ENCODE measurements at places on chromosomes 3 and 15.

GRCh38 chr15:77430213-77430612 lies 9.5 kb downstream of the HMG20A start:
- DNase-seq, result no peak

- no peak for DNase-seq
Measured at GRCh38 chr3:71450162-71450561, 133.4 kb downstream of the FOXP1 start.

- DNase-seq, result no peak
Measured at GRCh38 chr3:183875411-183875810, 9.3 kb downstream of the PARL start.

DNA sequence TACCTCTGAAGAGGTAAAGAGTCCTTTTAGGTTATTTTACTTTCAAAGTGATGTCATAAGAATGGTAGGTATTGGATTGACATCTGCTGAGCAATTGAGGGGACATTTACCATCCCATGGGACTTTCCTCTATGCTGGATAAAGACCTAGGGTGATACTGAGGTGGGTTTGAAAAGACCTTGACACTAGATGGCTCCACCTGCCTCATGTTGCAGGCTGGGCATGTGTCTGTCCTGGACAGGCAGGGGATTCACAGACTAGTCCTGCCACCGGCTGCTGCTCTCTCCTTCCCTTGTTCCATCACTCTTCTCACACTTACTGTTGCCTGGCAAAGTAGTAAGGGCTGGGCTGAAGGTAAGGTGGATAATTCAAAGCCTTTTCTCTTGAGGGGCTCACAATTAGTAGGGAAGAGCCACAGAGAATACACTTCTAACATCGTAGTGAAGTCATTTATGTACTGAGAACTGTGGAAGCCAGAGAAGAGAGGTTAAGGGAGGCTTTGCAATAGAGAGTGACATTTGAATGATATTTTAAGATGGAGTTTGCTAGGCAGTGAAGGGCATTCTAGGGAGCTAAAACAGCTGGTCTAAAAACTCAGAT lies 27.7 kb downstream of the TRAK1 start:
- no peak for DNase-seq

DNA sequence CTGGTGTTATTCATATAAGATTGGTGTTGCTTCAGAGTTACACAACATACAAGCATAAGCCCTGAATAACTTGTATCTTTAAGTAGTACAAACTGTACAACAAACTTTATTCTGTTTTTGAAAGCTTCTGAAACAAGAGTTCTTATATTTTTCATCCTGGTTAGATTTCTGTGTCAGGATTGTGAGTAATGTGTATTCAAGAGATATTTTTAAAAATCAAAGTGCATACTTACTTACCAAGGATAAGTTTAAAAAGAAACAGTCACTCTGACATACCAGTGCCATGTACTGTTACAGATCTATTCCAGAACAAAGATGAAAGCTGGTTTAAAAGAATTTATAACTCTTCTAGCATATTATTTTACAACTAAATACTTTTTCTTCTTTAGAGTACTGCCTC lies 755.1 kb downstream of the ZPLD1 start:
- DNase-seq, result no peak

DNA sequence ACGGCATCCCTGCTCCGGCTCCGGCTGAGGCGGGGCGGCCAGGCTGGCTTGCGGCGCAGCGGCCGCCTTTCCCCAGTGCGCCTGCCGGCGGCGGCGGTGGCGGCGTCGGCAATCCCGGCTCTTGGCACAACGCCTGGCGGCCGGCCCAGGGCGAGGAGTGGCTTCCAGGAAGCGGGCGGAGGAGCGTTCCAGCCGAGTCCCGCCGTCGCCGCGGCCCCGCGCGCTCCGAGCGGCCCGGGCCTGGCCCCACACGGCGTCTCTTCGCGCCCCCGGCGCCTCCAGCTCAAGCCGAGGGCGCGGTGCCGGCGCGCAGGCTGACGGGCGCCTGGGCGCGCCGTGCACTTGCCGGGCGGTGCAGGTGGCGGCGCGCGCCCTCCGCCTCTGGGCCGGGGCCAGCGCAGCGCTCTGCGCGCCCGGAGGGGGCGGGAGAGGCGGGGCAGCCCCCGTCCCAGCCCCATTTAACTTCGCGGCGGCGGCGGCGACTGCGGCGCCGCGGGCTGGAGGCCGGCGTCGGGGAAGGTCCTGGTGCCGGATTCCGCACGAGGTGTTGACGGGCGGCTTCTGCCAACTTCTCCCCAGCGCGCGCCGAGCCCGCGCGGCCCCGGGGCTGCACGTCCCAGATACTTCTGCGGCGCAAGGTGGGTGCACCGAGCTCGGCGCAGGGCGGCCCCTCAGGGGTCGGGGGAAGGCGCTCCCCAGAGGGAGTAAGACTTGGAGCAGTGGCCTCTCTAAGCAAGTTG lies at the start of gene ADAMTSL3:
Gene ADAMTSL3 (plus strand): TSS at position 485 of the 740 bp plus-strand sequence. CDS start 1,639 bp downstream, outside the sequence.
- DNase-seq, result no peak

DNA sequence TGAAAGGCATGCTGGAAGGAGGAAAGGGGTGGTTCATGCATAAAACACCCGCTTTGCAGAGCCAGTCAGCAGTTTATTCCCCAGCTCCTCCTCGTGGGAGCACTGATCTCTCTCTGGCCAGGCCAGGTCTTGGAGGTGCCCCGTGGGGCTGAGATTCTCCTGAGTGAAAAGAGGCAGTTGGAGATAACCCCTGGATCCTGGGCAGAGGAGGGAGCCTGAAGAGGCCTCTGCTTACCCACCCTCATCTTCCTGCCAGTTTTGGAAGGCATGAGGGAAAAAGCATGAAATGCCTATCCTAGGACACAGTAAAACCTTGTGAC lies 108.3 kb downstream of the SEMA5B start:
- no peak for DNase-seq

DNA sequence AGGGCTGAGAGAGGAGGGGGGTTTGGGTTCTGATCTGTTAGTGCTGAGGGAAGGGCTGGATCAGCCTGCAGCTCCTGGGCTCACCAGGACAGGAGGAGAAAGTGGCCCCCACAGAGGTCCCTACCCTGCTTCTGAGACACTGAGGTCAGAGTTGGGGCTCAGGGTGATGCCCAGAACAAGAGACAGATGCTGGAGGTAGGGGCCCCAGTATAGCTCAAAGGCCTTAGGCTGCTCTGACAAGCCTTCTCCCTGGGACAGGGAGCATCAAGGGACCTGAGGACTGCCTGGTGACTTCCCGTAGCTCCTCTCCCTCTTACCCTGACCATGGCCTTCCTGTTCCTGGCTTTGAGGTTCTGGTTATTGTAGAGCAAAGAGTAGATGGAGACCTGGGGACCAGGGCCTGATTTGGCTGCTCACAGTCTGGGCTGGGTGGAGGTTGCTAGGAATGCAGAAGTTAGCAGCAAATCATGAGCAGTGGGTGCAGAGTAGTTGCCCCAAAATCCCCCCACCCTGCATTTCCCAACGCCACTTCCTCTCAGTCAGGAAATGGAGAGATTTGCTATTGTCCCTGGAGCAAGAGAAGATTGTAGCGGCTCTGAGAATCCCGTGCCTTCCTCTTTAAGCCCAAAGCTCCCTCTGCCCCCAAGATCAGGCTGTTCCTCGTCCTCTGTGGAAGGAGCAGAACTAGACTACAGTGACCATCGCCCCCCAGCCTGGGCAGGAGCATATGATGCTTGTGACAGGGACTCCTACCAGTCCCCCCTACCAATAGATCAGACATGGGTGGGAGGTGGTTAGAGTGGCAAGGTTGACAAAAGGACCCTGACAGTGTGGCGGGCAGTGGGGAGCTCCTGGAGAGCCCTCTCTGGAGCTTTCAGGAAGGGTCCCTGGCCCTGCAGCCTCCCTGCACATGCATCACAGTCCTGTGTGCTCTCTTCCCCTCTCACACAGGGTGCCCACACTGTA lies 47.4 kb upstream of the SEC22A start:
- no peak for DNase-seq

DNA sequence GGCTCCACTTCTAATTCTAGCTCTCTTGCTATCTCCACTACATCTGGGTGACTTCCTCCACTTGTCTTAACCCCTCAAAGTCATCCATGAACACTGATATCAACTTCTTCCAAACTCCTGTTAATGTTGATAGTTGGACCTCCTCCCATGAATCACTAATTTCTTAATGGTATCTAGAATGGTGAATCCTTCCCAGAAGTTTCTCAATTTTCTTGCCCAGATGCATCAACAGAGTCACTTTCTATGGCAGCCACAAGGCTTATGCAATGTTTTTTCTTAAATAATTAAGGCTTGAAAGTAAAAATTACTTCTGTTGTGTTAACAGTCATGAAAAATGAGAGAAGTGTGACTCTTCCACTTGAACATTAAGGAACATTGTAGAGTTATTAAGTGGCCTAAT lies 164.3 kb downstream of the PCCB start:
- no peak for DNase-seq

DNA sequence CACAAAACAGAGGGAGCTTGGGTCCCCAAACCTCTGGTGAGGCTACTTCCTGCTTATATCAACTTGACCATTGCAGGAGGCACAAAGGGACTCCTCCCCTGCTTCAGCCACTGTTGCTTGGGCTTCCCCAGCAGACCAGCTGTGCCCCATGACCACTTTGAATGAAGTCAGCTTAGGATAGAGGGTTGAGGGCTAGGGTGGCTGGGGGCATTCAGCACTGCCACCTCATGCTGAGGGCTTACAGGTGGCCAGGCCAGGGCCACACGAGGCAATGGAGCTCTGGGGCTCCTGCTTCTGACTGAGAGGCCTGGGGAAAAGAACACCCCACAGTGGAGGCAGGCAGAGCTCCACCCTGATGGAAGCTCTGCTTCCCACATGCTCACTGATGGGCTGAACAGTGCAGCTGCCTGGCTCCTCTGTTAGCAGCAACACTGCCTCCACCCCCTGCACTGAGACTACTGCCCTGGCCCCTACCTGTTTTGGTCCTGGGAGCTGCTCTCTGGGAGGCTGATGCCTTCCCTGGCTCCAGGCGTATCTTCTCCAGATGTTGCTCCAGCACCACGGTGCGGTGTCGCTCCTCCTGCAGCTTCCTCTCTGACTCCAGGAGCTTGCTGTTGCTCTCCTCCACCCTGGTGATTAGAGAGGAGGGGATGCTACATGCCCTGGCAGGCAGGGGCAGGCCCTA lies 10.2 kb upstream of the HHATL start:
- no peak for DNase-seq

GRCh38 chr3:179265092-179265491 lies 14.2 kb upstream of the KCNMB3 start:
- no peak for DNase-seq

DNA sequence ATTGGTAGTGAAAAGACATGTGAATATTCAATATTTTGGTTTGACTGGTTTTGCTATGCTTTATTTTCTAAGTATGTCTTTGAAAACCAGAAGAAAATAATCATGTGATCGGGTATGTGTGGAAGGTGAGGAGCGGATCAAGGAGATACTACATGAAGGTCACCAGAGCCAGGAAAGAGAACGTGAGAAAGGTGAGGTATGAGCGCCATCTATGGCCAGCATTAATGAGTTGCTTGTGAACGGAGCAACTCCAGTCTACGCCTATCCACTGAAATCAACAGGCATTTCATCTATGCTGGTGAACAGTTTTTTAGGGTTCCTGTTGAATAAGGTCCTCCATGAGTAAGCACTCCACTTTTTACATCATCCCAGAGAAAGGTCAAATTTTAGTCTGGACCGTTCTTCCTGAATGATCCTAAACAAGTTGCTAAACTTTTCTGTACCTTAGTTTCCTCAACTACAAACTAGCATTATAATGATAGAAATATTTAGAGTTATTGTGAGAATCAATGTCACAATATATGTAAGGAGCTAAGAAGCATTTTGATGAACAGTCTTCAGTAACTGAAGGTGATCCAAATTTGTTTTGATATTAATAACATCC lies 1435.2 kb upstream of the CADM2 start:
- peak; percentile 7 for DNase-seq

- no peak for DNase-seq
Measured at GRCh38 chr3:37558580-37558979, 303.1 kb upstream of the CTDSPL start.

GRCh38 chr3:184766555-184767261 lies 45.3 kb upstream of the VPS8 start:
- DNase-seq, result no peak

GRCh38 chr3:64104006-64104405 lies 80.7 kb upstream of the PSMD6 start:
- no peak for DNase-seq

DNA sequence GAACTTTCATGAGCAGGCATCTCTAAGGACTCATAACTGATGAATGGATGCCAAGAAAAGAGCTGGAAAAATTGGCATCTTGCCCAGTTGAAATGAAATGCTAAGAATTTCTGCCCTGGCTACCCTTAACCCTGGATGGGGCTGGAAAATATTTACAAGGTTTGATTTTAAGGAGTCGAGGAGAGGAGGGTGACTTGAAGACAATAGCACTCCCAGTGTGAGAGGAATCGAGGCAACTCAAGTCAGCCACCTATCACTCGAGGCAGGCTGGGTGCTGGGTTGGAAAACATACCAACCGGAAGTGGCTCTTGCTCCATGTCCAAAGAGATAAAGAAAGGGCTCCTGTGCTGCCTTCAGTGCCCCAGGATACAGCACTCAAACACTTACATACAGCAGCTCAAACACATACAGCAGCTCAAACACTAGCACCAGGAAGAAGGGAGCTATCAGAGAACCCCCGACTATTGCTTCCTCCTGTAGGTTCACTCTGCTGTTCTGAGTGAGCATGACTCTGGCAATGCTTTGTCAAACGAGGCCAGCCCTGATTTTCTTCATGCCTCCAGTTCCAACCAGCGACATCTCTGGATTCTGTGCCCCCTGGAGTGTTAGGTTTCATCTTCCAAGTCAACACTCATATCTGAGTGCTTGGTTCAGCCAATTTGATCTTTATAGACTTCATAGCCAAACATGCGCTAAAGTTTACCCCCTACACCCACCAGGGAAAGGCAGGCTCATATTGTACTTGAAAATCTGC lies 4.9 kb downstream of the PRICKLE2 start:
- DNase-seq, result peak; percentile 24

- DNase-seq, result peak; percentile 52
Measured at GRCh38 chr3:155079746-155080487, at the start of gene MME. Gene MME, plus strand, starts transcription at chr3:155080319. Its CDS starts 3,849 bp downstream, at chr3:155084168.

- no peak for DNase-seq
Measured at GRCh38 chr3:31198890-31199289, 304.4 kb upstream of the GADL1 start.

- peak; percentile 9 for DNase-seq
Measured at GRCh38 chr3:161854232-161854771, 357.7 kb downstream of the OTOL1 start.

- no peak for DNase-seq
Measured at GRCh38 chr3:100175637-100176280, 61.5 kb upstream of the FILIP1L start.

- no peak for DNase-seq
Measured at GRCh38 chr3:24323272-24323671, 171.4 kb downstream of the THRB start.

- DNase-seq, result no peak
Measured at GRCh38 chr3:176787506-176787905, 409.8 kb downstream of the TBL1XR1 start.

- peak; percentile 35 for DNase-seq
Measured at GRCh38 chr15:76996526-76997401, 1.8 kb downstream of the PSTPIP1 start.

DNA sequence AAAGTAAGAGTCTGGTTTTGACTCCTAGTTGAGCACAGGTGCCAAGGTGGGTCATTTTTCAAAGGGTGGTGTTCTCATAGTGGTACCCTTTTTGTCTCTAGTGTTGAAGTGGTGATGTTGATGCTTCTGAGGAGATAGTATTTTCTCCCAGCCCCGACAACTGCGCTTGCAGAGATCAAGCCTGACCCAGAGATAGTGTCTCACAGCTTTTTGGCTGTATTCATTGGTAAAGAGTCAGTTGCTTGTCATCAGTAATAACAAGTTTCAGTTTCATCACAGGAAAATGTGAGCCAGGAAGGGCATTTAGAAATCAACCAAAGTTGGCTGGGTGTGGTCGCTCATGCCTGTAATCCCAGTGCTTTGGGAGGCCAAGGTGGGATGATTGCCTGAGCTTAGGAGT lies 139.3 kb downstream of the NFKBIZ start:
- DNase-seq, result no peak

Measured in H54 (cell line).